ENCODE measurements at places on chromosomes 12 and 14.

DNA sequence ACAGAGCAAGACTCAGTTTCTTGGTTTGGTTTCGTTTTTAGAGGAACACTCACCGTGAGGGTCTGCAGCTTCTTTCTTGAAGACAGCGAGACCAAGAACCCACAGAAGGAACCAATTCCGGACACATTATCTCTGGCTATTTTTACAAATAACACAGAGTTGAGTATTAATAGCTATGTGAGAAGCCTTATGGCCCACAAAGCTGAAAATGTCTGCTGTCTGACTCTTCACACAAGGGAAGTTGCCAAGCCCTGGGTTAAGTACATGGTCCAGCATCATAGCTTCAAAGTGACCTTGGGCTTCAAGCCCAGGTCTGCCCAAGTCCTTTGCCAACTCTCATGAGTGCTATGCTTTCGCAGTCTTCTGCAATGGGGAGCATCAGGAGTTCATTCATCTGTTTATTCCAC, 2.6 kb upstream of the LGMN start:
- H3K27ac ChIP-seq, result no peak overlapping the region
- peaks cover 34% of the 10 kb centered on the region for H3K4me1 ChIP-seq
- no peaks in the 10 kb centered on the region for H3K36me3 ChIP-seq
- H3K4me3 ChIP-seq, result no peak overlapping the region
- no peak for DNase-seq
- peaks cover 52% of the 10 kb centered on the region for H3K27me3 ChIP-seq

- no peaks in the 10 kb centered on the region for H3K36me3 ChIP-seq
- H3K4me3 ChIP-seq, result no peak overlapping the region
Measured at GRCh38 chr14:81286574-81287370, 66.0 kb upstream of the GTF2A1 start.

- DNase-seq, result no peak
- H3K36me3 ChIP-seq, result no peaks in the 10 kb centered on the region
- H3K4me1 ChIP-seq, result peaks cover 6% of the 10 kb centered on the region
- H3K27ac ChIP-seq, result no peak overlapping the region
- no peak overlapping the region for H3K4me3 ChIP-seq
- H3K27me3 ChIP-seq, result peaks cover 9% of the 10 kb centered on the region
Measured at GRCh38 chr12:31496257-31496656, 94.7 kb downstream of the DENND5B start.

GRCh38 chr12:122166422-122167349, 7.3 kb downstream of the IL31 start:
- peaks cover 4% of the 10 kb centered on the region for H3K27me3 ChIP-seq
- H3K36me3 ChIP-seq, result no peaks in the 10 kb centered on the region
- peak overlapping the region; percentile 44 for H3K27ac ChIP-seq

GRCh38 chr14:87712396-87713090, 280.4 kb downstream of the GALC start:
- no peaks in the 10 kb centered on the region for H3K36me3 ChIP-seq
- no peak overlapping the region for H3K27ac ChIP-seq
- H3K27me3 ChIP-seq, result no peaks in the 10 kb centered on the region
- DNase-seq, result no peak
- no peaks in the 10 kb centered on the region for H3K4me1 ChIP-seq
- no peak overlapping the region for H3K4me3 ChIP-seq

- no peak overlapping the region for H3K4me3 ChIP-seq
- no peaks in the 10 kb centered on the region for H3K27me3 ChIP-seq
- no peak overlapping the region for H3K27ac ChIP-seq
- peaks cover 6% of the 10 kb centered on the region for H3K36me3 ChIP-seq
- DNase-seq, result no peak
- H3K4me1 ChIP-seq, result peaks cover 25% of the 10 kb centered on the region
Measured at GRCh38 chr12:106953352-106954250, 2.1 kb upstream of the TMEM263 start.

DNA sequence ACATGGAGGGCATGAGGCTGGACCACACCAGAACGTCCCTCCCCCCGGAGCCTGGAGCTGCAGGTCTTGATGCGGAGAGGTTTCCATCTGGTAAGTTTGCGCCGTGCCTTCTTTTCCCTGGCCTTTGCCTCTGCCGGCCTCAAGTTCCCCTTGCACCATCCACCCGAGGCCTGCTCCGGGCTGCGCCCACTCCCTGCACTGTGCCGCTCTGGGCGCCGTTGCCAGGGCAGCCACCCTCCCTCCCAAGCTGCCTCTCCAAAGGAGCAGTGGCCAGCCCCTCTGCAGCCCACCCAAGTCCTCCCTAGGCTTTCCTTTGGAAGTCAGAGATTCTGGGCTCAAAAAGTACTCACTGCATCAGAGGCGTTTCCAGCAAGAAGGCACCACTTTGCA, 46.2 kb upstream of the MEG3 start:
- no peaks in the 10 kb centered on the region for H3K4me1 ChIP-seq
- H3K4me3 ChIP-seq, result no peak overlapping the region
- H3K27ac ChIP-seq, result no peak overlapping the region
- no peak for DNase-seq
- H3K27me3 ChIP-seq, result no peaks in the 10 kb centered on the region
- no peaks in the 10 kb centered on the region for H3K36me3 ChIP-seq

- DNase-seq, result peak; percentile 70
- peak overlapping the region; percentile 99 for H3K27ac ChIP-seq
- H3K27me3 ChIP-seq, result peaks cover 2% of the 10 kb centered on the region
Measured at GRCh38 chr14:50001151-50001998, 108.5 kb downstream of the ARF6 start.

GRCh38 chr14:34460841-34461240, 1.2 kb downstream of the SPTSSA start:
- H3K4me1 ChIP-seq, result peaks cover 17% of the 10 kb centered on the region
- peak overlapping the region; percentile 28 for H3K27ac ChIP-seq
- H3K4me3 ChIP-seq, result peak overlapping the region; percentile 85
- DNase-seq, result no peak
- no peaks in the 10 kb centered on the region for H3K27me3 ChIP-seq
- H3K36me3 ChIP-seq, result peaks cover 3% of the 10 kb centered on the region

DNA sequence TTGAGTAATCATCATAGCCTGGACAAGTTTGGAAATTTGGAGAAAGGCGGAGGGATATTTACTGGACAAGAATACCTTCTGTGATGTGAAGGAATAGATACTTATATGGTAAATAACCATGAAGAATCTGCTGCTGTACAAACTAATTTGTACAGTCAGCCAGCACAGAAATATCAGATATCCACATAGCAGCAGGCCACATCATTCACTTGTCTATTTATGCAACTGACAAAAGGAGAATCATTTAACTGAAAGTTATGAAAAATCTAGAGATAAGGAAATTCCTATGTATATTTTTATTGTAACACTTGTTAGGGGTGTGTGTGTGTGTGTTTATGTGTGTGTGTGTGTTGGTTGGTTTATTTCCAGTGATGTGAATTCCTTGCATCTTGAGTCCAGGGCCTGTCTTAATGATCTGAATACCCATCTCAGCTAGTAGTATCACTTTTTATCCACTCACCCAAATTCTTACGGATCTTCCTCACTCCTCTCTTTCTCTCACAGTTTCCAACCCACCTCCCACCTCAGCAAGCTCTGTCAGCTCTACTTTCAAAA, 10.5 kb upstream of the LRIG3 start:
- no peaks in the 10 kb centered on the region for H3K36me3 ChIP-seq
- no peak overlapping the region for H3K27ac ChIP-seq
- DNase-seq, result no peak
- no peak overlapping the region for H3K4me3 ChIP-seq

DNA sequence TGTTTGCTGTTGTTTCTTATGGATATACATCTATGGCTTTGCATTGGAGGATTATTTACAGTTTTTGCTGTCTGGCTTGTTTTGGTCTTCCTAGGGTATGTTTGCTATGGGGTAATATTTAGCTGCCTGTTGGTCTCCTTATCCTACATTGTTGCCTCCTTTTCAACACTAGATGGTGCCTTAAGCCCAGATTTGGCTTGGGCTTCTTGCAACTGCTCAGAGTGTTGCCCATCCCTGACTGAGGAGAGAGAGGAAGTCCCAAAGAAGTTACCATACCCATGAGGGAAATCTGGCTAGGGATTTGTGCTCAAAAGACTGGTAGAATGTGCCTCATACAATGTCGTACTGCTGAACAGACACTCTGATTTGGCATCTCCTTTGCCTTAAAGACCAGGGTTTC, 94.6 kb upstream of the MUCL1 start:
- no peaks in the 10 kb centered on the region for H3K27me3 ChIP-seq
- no peak overlapping the region for H3K27ac ChIP-seq
- H3K36me3 ChIP-seq, result peaks cover 6% of the 10 kb centered on the region

DNA sequence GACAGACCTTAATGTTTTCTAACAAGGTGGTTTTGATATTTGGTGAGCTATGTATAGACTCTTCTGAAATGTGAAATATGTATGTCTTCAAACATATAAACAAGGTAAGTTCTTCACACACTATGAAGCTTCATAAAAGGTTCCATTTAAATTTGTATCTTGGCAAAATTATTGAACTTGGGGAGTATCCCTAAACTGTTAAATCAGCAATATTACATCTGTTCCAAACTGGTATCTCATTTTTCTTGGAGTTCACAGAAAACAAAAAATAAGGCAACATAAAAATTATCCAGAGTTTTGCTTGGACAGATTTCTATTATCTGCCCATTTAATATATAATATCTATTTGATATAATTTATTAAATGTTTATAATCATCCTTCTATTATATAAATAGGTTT, 62.4 kb downstream of the TAOK3 start:
- H3K27me3 ChIP-seq, result no peaks in the 10 kb centered on the region
- peaks cover 11% of the 10 kb centered on the region for H3K36me3 ChIP-seq
- DNase-seq, result no peak

- H3K4me3 ChIP-seq, result peak overlapping the region; percentile 80
Measured at GRCh38 chr12:27780612-27781408, 774 bp upstream of the MANSC4 start.

DNA sequence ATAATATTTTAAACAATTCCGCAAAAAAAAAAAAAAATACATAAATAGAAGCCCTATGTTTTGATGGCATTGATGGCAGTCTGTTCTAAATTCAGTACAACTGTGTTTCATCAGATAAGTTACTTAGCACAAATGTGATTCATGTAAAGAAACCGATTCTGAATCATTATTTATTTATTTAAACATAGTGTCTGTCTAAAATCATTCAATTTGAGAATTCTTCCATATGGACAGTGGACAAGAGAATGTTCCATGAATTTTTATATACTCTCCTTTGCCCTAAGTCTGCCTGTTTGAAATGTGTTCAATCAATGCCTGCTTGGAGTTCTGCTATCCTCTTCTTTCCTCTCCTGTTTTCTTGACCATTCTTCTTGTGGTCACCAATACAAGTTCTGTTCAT, 126.5 kb downstream of the PDE3A start:
- no peaks in the 10 kb centered on the region for H3K36me3 ChIP-seq
- H3K4me3 ChIP-seq, result no peak overlapping the region
- H3K27me3 ChIP-seq, result no peaks in the 10 kb centered on the region
- H3K27ac ChIP-seq, result no peak overlapping the region
- DNase-seq, result no peak

DNA sequence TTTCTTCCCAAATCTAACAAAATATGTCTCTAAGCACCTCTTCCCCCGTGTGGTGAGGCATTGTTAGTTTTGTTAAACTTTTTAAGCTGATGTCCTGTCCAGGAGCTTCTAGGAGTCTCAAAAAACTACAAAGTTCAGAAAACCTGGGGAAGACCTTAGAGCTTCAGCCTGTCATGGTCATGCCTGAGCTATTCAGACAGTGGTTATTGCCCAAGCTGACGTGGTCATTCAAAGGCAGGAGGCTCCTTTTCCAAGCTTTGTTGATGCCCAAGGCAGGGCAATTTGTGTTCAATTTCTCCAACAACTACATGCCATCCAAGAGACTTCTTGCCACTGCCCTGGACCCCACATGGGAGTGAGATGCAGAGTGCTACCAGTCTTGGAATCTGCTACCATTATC, 5.8 kb upstream of the LYZ start:
- no peak overlapping the region for H3K27ac ChIP-seq
- no peak overlapping the region for H3K4me3 ChIP-seq
- H3K4me1 ChIP-seq, result peaks cover 6% of the 10 kb centered on the region
- peaks cover 6% of the 10 kb centered on the region for H3K27me3 ChIP-seq

Data from activated naive CD8-positive, alpha-beta T cell treated with anti-CD3 and anti-CD28 coated beads, Interleukin-2, amount 50 U/mL, for 24 hours (primary cell).